ENCODE measurements at places on chromosomes 12 and 14.

- DNase-seq = peak; percentile 9
Observed at GRCh38 chr14:77498984-77499527, 440 bp upstream of the ISM2 start.

GRCh38 chr14:49766839-49767238 lies 1.1 kb upstream of the KLHDC2 start:
- peak; percentile 19 for DNase-seq

DNA sequence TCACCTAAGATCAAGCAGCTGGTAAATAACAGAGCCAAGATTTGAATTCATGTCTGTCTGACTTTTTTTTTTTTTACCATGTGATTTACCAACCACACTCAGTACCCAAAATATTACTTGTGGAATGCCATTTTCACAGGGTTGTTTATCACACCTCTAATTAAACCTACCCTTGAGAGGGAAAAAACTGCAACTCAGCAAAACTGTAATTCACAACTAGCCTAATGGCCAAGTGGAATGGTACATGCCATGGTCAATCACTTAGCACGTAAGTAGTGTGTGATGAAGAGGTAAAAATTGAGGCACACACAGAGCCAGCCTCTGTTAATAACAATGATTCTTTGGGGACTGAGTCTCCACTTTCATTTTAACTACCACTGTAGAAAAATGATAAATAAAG lies 412.9 kb upstream of the GARIN6 start:
- DNase-seq = no peak

- DNase-seq = no peak
Observed at GRCh38 chr14:84028080-84028604, 1501.8 kb upstream of the FLRT2 start.

DNA sequence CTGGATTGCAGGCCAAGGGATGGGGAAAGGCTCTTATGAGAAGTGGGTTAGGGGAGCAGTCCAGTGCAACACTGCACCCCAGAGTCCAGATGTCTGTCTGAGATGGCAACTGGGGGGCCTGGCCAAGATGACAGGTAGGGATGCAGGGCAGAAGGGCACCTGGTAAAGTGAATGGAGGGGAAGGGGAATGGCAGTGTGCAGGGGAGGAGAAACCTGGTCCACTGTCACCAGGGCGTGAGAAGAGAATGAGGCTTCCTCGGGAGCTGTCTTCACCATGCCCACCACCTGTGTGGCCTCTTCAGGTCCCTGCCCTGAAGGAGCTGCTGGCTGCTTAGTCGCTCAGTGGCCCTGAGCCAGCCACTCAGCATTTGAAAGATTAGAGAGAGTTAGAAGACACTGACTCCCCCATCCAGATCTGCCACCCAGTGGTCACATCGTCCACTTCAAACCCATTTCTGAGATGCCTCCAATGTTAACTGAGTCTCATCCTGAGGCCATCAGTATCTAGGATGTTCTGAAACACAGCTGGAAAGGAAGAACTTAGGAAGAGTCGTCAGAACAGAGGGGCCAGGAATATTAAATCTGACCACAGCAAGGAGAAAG lies 57.3 kb downstream of the PLEKHG3 start:
- no peak for DNase-seq

GRCh38 chr12:7142056-7142644 lies 12.0 kb downstream of the CLSTN3 start:
- peak; percentile 81 for DNase-seq

DNA sequence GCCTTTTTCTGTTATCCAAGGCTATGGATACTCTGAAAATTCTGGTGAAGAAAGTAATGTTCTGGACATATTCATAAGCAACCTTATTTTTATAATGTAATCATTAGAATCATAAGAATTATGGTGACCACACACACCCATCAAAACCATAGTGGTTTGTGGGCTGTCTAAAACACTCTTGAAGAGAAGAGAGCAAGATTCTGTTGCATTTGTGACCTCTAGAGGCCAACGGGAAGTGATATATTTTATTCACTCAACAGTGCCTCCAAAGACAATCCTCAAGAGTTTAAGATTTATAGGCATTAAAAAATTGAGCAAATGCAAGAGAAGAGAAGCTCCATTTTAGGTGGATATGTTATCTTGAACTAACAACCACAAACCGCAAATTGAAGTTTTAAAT lies 68.5 kb upstream of the LGR5 start:
- DNase-seq = no peak

DNA sequence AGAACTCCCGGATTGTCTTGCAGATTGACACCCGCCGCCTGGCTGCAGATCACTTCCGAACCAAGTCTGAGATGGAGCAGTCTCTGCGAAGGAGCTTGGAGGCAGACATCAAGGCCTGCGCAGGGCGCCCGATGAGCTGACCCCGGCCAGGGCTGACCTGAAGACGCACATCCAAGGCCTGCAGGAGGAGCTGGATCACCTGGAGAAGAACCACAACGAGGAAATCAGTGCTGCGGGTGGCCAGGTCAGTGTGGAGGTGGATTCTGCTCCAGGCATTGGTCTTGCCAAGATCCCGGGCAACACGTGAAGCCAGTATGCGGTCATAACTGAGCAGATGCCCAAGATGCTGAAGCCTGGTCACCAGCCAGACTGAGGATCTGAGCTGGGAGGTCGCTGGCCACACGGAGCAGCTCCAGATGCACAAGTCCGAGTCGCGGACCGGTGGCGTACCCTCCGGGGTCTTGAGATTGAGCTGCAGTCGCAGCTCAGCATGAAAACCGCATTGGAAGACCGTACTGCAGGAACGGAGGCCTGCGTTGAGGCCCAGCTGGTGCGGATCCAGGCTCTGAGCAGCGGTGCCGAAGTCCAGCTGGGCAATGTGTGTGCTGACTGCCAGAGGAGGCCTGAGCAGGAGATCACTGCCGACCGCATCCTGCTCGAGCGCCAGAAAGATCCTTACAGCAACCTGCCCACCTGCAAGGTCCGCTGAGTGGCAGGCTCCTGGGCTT lies 12.4 kb upstream of the A2M start:
- no peak for DNase-seq

DNA sequence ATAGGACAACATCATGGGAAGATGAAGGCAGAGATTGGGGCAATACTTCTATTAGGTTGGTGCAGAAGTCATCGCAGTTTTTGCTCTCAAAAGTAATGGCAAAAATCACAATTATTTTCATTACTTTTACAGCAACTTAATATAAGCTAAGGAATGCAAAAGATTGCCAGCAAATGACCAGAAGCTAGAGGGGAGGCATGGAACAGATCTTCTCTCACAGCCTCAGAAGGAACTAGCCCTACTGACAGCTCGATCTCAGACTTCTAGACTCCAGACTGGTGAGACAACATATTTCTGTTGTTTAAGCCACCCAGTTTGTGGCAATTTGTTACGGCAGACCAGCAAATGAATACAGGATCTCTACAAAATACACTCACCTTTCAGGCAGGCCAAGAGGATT lies 348.5 kb upstream of the TBX3 start:
- no peak for DNase-seq

DNA sequence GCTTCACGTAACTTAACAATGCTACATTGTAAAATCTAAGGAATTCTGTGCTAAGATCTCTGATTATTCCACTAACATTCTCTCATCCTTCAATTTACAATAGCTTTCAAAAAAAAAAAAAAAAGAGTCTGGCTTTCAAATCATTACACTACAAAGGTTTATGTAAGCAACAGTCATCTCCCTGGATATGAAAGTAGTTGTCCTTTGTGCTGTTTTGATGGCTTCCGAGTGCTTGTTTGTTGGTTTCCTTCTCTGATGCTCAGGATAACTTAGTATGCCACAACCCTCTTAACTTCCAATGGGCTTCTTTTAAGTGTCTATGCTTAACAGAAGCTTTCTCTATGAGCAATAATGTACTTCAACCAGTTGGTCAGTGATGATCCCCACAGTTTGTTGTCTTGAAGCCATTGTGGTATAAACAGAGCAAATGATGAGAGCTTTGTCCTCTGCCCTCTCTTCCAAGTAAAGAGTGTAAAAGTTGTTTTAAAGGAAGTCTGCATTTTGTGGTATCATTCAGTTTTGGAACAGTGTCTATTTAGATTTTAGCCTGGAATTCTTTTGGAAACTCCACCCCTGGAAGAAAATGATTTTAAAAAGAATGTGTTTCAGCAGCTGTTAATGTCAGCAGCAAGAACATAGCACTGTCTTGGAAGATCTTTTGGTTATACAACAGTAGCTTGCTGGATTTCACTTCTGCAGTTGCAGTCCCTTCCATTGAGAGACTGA lies 396.1 kb upstream of the RGS6 start:
- DNase-seq = no peak

DNA sequence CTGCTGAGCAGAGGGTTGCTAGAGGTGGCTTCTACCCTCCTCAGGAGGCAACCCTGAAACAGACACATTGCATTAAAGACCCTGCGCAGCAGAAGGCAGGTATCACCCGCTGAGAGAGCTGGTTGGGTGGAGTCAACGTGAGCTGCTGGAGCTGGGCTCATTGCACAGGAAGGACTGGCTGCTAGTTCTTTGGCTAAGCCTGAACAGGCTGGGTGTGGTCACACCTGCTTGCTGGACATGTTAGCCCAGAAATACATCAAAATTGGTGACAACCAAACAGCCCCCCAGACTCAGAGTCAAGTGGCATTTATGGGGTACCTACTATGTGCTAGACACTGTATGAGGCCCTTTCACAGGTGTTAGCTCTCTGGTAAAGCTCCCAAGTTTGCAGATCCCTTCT lies 33.8 kb upstream of the IRF2BPL start:
- DNase-seq = no peak

- DNase-seq = no peak
Observed at GRCh38 chr12:91142221-91142631, 30.9 kb upstream of the LUM start.

- no peak for DNase-seq
Observed at GRCh38 chr14:69281450-69282169, 21.7 kb downstream of the GALNT16 start.

DNA sequence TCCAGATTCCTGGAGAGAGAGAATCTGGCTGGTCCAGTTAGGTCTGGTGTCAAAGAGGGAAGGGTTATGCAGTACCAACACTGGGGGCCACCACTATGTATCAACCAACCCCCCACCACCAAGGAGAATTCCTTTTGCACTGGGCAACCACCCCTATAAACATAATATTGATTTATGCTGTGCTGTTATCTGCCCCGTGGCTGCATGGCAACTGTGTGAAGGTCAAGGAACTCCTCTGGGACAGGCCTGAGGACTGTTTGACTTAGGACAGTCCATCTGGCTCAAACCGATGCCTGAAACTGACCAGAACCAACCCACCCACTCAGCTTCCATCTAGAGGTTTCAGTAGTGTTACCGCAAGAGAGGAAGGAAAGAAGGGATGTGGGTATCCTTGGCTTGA lies 20.5 kb downstream of the PLEKHH1 start:
- DNase-seq = no peak

DNA sequence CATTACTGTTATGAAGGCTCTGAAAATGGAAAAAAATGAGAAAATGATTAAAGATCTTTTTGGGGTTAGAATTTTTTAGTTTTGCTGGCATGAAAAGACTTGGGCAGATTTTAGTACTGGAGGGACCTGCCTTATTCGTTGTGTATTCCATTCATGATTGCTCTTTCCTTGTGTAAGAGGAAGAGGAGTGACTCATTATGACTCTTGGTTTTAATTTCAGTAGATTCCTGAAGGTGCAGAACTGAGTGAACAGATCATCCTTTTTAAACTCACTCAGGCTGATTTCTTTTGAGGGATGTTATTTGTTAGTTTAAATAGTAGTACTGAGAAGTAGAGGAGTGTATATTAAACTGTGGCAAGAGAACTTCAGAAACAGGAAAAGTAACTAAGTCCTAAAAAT lies 41.6 kb downstream of the AKAP6 start:
- DNase-seq = peak; percentile 49

DNA sequence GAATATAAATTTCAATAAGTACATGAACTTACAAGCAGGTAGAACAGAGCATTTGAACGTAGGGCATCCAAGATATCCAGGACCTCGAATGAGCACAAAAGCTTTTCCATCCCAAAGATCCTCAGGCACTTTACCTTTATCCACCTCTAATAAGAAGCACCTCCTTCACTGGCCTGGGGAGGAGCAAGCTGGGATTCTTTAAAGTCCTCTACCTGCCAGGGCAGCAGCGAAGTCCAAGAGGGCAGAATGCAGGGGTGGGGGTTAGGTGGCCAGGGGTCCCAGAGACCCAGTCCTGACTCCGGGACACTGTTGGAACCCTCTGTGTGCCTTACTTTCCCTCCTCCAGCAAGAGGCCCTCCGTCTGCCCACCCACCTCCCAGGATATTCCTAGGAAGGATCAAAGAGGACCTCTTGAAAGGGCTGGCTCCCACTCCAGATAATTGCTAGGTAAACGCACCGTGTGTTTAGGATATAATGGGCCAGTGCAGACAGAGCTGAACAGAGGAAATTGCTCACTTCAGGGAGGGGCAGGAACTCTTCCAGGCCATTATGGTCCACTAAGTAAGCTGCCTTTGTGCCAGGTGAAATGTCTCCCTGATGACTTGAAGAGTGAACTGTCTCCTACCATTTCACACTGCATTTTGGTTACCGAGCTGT lies 68.1 kb downstream of the TTC9 start:
- no peak for DNase-seq

- DNase-seq = no peak
Observed at GRCh38 chr12:75592086-75592485, 80.7 kb upstream of the KRR1 start.

DNA sequence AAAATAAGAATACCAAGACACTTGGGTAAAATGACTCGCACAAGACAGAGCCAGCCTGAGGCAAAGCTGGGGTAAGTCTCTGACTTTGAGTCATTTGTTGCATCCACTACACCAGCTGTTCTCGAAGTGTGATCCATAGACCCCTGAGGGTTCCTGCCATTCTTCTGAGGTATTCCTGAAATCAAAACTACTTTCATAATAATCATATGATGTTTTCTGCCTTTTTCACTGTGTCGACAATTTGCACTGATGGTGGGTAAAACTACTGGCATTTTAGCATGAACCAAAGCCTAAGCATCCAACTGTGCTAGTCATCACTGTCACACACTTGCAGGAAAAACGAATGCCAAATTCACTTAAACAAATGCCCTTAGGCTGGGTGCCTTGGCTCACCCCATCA lies 135.5 kb upstream of the FUT8 start:
- no peak for DNase-seq

DNA sequence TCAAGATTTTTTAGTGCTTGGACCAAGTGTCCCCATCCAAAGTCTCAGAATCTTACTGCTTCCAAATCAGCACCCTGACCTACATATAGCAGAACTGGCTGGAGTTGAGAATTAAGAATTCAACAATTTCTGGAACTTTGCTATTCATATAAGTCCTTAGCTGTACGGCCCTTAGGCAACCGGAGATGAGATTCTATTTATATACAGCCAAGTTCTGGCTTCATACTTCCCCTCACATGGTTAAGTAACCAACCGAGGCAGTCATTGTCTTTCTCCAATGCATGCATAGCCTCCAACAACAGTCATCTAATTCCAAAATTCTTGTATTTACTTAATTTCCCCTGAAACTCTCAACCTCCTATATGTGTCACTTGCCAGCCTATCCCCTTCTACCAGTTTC lies 76.6 kb downstream of the SINHCAF start:
- no peak for DNase-seq

GRCh38 chr12:79012636-79013035 lies 148.1 kb downstream of the SYT1 start:
- DNase-seq = no peak

- DNase-seq = peak; percentile 41
Observed at GRCh38 chr14:22974530-22975313, 7.6 kb downstream of the AJUBA start.
